ENCODE measurements at places on chromosomes 2 and 18.

- no peak for DNase-seq
Measured at GRCh38 chr2:108585436-108585835, 51.2 kb downstream of the LIMS1 start.

DNA sequence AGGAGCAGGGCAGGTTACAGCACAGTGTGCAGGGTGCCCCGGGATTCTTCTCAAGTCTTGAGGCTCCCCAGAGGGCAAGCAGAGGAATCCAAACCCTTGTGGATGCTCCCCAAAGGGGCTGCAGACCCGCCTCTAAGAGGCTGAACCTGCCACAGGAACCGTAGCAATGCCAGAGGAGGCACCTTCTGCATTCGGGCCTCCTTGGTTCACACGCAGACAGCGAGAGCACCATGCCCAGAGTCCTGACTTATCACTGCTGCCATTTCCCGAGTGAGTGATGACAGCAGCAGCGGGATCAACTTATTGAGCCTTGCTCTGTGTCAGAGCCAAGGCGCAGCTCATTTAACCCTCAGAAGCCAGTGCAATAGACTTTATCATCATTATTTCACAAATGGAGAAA, 203.5 kb downstream of the CTIF start:
- DNase-seq: no peak

DNA sequence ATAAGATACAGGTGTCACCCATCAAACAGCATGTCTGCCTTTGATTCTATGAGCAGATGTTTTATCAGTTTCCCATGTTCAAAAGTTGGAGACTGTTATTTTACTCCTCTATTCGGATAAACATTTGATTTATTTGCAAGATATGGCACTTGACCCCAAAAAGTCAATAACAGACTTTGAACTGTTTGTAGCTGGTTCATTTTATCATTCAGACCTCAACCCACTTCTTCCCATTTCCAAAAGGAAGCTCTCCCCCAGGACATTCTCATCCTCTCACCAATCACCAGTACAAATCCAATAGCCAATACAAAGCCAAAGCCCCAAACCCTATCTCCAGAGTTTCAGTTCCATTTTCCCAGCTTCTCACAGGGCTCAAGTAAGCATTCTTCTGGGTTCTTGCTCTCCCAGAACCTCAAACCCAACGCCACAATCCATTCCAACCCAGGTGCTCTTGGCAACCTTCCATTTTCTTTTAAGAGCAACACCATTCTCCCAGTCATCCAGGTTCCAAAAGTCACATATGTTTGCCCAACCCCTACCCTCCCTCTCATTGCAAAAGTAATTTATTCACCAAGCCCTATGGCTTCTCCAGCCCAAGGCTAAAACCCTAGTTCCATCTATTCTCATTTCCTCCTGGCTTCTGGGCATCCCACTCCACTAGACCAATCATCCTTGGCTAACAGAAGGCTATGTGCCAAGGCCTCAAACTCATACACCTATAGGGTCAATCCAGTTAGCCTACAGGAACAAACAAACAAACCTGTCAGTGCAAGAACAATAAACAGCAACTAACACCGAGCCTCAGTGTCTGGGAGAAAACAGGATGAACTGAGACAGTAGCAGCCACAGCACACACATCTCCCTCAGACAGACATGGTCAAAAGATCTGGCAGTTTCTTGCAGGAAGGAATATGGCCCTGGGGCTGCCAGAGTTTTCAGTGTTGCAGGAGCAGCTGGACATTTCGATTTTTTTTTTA, 9.2 kb downstream of the ACVR1 start:
- DNase-seq: no peak

GRCh38 chr2:218400167-218400929, 680 bp downstream of the CTDSP1 start:
- no peak for DNase-seq

- DNase-seq: no peak
Measured at GRCh38 chr2:20382965-20383810, 32.5 kb upstream of the PUM2 start.

- no peak for DNase-seq
Measured at GRCh38 chr2:113201496-113202304, 27.9 kb downstream of the PSD4 start.

DNA sequence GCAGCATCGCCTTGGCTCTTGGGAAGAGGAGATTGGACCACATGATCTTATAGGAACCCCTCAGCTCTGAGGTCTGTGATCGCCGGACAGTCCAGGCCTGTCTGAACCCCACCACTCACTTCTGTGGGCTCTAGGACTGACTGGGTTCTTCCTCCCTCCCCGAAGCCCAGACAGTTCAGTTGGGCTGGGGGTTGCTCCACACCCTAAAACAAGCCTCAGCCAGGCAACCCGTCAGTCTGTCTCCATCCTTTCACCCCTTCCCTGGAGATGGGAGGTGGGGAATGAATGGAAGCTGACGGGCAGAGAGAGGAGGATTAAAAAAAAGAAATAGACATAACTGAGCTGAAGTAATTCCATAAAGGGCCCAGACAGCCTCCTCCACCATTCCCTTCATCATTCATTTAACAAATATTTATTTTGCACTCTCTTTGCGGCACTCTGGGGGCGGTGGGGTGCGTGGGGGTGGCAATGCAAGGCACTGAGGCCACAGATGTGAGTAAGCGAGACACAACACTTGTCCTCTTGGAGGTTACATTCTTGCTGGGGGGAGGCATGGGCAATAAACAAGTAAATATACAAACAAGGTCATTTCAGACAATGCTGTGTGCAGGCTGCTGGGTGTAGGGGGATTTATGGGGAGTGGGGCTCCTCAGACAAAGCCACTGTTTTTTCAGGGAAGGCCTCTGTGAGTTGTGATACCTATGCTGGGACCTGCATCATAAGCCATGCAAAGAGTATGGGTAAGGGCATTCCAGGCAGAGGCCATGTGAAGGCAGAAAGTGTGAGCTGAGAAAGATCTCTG, 12.9 kb downstream of the WNT10A start:
- DNase-seq: no peak

GRCh38 chr2:163602196-163602595, 133.6 kb downstream of the FIGN start:
- no peak for DNase-seq

DNA sequence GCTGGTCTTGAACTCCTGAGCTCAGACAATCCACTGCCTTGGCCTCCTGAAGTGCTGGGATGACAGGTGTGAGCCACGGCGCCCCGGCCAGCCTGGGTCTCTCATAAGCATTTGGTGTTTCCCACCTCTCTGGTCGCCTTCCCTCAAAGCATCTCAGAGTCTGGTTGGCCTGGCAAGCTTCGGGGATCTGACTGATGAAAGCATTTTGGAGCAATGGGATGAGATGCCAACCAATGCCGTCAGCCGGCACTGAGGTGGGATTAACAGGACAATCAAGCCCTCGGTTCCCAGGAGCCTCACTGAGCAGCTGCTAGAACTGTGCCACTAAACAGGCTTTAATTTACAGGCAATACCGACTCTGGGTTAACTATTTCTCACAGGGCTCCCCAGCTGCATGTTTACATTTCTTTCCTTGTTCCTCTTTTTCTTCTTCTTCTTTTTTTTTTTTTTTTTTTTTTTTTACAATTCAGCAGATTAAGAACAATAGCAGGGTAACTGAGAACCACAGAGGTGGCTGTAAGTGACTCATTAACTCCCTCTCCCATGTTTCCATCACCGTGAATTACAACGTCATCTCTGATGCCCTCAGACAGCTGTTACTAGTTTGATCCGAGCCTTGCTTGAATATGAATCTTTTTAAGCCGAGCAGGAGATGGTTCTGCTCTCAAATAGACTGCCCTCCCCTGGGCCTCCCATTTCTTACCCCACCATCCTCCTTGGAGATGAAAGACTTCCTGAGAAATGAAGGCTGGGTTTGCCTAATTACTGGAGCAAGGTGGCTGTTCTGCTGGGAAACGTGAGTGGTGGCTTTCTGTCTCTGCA, 37.9 kb downstream of the ODC1 start:
- DNase-seq: no peak

DNA sequence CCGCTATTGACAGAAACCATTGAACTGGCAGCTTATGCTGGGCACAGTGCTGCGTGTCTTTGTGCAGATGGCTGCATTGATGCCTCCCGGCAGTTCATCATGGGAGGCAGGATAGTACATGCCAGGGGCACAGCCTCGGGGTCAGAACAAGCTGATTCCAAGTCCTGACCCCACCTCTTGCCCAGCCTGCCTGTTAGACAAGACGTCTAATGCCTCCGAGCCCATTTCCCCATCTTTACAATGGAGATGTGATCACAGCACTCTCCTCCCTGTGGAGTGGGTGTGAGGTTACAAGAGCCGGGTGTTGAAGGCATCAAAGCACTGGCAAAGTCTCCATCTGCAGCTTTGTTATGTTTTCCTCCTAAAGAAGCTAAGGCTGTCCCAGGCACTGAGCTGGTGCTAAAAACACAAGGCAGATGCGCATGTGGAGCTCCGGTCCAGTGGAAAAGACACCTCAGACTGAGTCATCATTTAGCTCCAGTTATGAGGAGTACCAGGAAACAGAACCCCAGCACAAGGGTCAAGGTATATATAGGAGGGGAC, 125.7 kb upstream of the EPAS1 start:
- no peak for DNase-seq

GRCh38 chr2:128368437-128369107, 49.9 kb upstream of the HS6ST1 start:
- DNase-seq: no peak

GRCh38 chr2:42558827-42559226, 9.6 kb upstream of the MTA3 start:
- DNase-seq: no peak

DNA sequence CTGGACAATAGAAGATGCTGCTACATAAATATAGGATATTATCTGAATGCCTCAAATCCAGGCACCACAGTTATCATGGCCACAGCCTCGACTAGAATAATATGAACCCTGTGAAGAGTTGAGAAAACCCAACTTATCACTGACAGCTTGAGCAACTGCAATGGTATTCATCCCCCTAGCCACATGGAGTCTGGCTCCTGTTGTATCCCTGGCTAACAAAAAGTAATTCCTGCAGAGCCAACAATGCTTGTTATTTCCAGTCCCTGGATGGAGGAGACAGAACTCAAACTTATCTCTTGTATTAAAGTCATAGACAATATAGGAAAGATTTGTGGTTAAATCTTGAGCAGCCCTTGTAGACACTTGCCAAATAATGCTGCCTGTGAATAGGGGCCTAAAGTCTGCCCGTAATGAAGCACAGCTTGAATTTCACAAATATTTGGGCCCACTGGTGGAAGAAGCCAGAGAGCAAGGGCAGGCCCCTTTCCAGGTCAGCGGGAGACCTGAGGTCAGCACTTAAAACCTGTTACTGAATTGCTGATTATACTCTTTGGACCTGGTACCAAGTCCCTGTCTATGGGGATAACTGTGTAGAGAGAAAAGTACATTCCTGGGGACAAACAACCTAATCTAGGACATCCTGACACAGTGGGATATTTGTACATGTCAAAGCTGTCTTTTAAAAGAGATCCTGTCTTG, 28.4 kb upstream of the SUCLG1 start:
- no peak for DNase-seq

DNA sequence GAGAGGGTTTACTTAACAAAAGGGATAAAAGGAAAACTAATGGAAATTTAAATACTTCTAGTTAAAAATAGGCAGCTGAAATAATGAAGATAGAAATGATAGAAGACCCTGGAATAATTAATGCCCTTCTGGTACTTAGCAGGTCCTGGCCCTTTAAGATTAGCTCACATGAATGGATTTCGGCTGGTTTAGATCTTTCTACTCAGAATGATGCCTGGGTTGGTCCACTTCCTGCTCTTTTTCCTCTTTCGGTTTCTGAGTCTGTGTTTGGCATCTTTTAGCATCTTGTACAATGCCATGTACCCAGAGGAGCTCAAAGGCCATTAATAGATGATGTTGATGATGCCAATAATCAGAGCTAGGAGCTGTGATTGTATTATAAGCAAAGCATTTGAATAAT, 290.5 kb downstream of the CLIP4 start:
- DNase-seq: no peak

- DNase-seq: no peak
Measured at GRCh38 chr2:189585226-189585756, 4.7 kb upstream of the SLC40A1 start.

- DNase-seq: peak; percentile 8
Measured at GRCh38 chr2:218368621-218369153, 12.0 kb downstream of the CATIP start.

GRCh38 chr2:152571048-152571766, 146.1 kb downstream of the PRPF40A start:
- no peak for DNase-seq

DNA sequence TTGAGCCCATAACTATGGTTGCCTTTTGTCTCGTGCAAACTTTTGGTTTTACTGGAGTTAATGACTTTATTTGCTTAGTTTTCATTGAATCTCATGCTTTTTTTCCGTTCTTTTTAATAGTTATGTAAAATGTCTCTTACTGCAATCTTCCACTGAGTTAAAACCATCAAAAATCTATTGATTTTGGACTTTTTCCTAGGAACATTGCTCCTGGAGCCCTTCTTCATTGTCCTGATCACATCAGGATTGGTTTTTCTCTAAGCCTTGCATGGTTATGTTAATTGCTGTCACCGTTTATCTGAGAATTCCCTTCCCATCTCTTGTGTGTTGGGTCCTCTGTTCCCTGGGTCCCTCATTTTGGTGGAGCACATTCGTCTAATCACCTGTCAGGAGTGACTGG, 125.5 kb downstream of the PARD3B start:
- no peak for DNase-seq

DNA sequence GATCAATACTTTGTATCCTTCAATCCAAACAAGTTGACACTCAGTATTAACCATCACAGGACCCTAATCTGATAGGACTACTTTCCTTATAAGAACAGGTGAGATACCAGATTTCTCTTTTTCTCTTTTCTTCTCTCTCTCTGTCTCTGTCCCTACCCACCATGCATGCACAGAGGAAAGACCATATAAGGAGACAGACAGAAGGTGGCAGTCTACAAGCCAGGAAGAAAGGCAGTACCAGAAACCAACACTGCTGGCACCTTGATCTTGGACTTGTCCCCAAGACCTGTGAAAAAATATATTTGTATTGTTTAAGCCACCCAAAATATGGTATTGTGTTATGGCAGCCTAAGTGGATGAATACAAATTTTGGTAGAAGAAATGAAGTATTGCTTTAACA, 156.2 kb upstream of the KCNH7 start:
- no peak for DNase-seq

DNA sequence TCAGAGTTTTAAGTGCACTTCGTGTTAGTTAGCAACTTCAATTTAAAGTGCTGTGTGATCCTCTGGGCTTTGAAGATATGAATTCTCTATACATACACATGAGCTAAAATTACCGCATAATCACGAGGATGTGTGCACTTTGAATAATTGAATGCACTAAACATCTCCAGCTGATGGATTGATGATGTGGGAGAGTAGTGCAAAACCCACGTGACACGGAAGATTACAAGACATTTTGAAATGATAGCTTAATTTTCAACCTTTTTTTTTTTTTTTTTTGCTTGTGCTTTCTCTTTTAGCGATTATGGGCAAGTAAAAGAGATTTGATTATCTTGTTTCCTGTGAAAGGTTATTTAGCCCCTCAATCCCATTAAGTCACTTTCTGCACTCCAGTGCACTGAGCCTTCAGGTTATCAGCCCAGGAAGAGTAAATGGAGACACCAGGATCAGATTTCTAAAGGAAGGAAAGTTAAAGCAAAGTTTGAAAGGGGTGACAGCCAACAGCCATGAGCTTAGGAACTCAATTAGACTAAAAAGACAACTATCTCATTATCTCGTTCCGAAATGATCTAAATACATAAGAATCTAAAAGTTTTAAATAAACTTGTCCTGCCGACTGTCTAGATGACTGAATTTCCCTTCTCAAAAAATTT, 81.6 kb downstream of the CDK15 start:
- DNase-seq: no peak
